ENCODE measurements at places on chromosomes 5 and 9.

DNA sequence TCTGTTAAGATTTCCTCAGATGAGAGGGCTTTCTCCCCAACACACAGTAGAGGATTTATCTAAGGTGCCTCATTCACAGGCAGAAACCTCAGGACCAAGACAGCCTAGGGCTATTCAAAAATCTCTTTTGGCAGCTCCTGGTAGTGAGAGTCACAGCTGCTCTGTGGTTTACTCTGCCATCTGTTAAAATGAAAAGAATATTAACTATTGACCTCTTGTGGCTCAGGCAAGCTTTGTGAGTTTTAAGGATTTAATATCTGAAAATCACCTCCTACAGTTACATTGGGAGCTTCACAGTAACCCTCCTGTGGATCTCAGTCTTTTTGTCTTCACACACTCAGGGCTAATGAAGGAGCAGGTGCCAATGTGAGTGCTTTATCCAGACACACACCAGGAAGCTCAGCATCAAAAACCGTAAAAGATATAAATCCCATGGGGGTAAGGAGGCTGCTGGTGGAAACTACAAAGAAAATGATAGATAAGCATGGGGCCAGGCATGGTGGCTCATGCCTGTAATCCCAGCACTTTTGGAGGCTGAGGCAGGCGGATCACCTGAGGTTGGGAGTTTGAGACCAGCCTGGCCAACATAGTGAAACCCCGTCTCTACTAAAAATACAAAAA is 29.7 kb downstream of the PPP1R2B start:
- no peak for DNase-seq

DNA sequence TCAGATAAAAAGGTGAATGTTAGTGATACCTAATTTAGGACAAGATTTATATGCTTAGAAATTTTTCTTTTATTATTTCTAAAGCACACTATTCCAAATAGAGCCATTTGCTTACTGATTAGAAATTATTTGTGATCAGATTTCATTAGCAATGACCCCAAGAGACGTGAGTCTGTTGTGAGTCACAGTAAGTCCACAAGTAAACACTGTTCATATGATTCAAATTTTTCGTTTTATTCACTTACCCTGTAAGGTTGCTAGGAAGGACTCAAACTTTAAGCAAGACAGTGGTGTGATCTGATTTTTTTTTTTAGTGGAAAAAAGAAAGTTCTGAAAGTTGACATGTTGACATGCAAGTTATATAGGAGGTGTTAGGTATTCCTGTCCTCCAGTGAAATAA is 1.2 kb downstream of the CARD6 start:
- no peak for DNase-seq

DNA sequence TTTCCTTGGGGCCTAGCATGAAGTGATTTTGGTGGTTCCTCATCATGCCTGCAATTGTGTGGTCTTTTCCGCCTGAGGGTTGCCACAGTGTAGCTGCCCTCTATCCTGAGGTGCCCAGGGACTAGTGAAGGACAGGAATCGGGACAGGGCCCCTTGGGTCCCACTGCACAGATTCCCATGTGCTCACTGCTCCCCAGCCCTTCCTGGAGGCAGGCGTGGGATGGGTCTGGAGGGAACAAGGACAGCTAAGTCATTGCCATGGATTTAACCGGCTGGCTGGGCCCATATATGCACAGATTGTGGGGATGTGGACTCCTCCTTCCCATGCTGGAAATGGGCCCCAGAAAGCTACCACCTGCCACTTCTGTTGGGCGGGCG is 122.3 kb upstream of the PITX1 start:
- no peak for DNase-seq

DNA sequence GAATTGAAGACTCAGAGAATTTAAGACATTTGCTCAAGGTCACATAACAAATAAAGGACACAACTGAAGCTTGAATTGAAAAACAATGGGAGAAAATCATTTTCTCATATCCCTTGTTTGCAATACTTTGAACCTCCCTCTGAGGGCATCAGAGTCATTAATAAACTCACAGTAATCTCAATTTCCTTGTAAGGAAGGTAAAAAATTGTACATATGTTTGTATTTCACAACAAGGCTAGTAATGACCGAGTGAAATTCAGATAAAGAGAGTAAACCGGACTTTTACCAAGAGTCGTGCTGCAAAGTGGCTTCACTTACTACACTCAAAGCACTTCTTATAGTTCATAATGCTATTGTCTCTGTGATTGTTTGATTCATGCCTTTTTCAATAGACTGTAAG is 665.0 kb downstream of the NR2F1-AS1 start:
- no peak for DNase-seq

DNA sequence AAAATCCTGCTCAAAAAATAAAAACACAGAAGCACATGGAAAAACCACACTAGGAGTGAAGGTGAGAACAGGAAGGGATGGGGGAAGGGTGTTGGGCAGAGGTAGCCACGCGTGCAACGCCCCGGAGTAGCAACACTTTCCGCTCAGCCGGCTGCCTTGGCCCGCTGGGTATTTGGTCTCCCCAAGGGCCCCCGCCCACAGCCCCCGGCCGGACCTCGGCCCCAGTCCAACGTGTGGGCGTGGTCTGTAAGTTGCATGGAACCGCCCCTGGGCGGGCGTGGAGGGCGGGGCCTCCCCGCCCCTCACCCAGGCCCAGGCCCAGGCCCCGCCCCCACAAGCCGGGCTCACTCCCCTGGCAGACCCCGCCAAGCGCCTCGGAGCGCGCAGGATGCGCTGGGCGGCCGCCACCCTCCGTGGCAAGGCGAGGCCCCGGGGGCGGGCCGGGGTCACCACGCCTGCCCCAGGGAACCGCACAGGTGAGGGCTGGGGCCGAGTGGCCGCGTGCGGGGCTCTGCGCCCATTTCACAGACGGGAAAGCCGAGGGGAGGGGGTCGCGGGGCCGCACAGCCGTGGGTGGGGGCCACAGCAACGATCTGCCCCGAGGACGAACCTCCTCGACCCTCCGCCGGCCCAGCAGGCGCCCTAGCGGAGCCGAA is at the start of gene SUSD3:
TSS of gene SUSD3 (plus strand) at position 347 of the 656 bp plus-strand sequence. CDS start at position 389, 42 bp downstream.
- DNase-seq = peak; percentile 67

- no peak for DNase-seq
These were observed 480.0 kb downstream of the NR2F1-AS1 start for GRCh38 chr5:93100976-93101375.

- no peak for DNase-seq
These were observed 153.0 kb upstream of the FTMT start for GRCh38 chr5:121698690-121699089.

GRCh38 chr5:157323107-157323706 is 57.3 kb downstream of the CYFIP2 start:
- DNase-seq = no peak

DNA sequence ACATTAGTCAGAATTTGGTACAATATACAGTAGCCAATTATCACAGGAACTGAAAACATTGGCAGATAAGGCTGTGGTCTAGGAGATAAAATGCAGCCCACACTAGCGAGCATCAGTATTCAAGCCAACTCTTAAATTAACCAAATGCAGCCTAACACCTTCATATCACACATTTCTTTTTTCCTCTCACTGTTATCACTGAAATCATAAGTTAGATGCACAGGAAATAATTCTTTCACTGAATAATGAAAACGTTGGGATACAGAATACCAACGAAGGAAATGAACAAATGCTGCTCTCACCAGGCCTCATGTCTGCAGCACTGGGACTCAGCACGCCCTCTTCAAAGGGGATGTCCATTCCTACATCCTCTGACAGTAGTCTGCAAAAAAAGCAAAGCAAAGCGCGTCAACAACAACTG is 109.1 kb upstream of the PCA3 start:
- no peak for DNase-seq

DNA sequence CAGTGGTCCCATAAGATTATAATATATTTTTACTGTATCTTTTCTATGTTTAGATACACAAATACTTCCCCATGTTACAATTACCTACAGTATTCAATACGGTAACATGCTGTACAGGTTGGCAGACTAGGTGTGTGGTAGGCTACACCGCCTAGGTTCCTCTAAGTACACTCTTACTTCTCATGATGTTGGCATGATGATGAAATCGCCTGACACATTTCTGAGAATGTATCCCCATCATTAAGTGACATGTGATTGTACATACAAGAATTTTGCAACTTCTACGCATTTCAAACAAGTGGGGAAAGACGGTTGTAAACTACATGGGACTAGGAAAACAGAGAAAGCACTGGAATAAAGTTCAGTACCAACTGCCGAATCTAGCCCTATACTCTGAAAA is 53.3 kb downstream of the SETX start:
- no peak for DNase-seq

- DNase-seq = no peak
These were observed 43.2 kb downstream of the ESM1 start for GRCh38 chr5:54942064-54942778.

GRCh38 chr9:118281772-118282171 is 577.6 kb downstream of the TLR4 start:
- no peak for DNase-seq

DNA sequence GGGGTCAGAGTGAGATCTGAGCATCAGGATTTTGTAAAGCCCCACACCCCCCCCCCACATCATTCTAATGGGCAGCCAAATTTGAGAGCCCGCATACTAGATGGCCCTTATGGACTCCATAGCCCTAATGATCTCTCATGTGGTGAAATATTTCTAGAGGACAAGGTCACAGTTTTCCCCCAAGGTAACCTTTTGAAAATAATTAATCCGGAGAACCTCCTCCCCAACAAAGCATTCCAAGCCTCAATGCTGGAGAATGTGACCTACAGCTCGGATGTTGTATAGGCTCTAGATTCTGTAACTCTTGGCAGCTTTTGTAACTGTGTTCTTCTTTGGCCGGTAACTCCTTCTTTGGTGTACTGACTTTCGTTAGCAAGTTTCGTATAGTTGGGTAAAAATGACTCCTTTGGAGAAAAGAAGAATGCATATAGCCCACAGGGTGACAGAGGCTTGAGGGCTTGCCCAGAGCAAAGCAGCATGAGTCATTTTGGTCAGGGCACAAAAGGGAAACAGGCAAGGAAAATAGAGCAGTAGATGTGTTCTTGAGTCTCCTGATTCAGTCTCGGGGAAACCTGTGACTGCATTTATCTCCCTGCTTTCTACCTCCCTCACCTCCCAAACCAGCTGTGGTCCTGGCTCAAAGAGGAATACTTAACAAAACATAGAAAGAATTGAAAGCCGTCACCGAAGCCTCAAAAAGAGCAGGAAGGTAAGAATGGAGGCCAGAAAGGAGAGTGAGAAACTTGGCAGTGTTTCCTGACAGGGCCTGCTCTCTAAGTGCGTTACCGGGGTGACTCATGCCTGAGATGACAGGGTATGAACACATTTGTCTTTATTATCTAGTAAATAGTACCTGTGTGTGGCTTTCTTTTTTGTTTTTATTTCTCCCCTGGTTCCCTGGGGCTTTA is 6.6 kb upstream of the XPA start:
- DNase-seq = no peak

DNA sequence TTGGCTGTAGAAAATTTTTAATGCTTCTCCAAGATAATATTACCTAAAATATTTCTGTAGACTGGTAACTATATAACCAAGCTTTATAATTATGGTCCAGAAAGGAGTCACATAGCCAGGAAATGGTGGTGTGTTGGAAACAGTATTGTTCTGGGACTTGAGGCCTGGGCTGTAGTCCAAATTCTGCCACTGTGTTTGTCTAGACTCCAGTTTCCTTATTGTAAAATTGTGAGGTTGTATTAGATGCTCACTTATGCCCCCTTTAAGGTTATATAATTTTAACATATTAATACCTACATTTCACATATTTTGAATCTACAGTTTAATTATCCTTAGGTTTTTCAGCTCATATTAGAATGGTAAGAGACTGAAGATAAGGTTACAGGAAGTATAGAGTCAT is 42.4 kb downstream of the STX17 start:
- DNase-seq = no peak

DNA sequence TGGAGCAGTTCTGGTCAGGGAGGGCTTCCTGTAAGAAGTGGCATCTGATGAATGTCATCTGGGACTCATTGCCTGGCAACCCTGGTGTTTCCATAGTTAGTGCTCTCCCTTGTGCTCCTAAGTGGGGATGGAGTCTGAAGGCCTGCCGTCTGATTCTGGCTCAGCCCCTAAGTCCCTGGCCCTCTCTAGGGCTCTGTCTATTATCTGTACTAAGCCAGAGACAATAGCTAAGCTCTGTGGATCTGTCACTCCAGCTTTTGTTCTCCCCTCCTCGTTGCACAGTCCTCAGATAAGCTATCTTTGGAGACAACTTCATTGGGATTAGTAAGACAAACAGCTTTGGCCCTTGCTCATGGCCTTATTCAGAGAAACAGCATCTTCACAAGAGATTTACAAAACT is 30.6 kb upstream of the TTC1 start:
- no peak for DNase-seq

GRCh38 chr5:28548856-28549255 is 1510.5 kb upstream of the CDH9 start:
- no peak for DNase-seq

- no peak for DNase-seq
These were observed 539.1 kb downstream of the CDK5RAP2 start for GRCh38 chr9:120040896-120041295.

DNA sequence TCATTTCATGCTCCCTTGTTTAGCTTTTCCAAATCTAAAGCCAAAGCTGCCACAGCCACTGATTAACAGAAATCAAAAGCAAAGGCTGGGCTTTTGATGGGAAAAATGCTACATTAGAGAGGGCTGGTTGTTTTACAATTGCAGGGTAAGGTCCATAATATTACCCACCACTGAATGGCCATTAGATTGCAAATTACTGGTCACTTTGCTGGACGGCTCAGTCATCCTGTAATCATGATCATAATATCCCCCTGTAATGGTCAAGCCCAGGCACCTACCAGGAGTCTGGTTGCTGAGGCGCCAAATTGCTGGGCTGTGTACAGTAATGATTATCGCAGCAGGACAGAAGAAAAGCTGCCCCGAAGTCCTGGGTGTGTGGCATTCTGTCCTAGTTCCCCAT is 286.5 kb downstream of the ZSWIM6 start:
- no peak for DNase-seq

- DNase-seq = no peak
These were observed 34.0 kb upstream of the GRAMD2B start for GRCh38 chr5:126389179-126389578.

GRCh38 chr5:88486431-88486830 is 217.8 kb upstream of the TMEM161B start:
- no peak for DNase-seq

DNA sequence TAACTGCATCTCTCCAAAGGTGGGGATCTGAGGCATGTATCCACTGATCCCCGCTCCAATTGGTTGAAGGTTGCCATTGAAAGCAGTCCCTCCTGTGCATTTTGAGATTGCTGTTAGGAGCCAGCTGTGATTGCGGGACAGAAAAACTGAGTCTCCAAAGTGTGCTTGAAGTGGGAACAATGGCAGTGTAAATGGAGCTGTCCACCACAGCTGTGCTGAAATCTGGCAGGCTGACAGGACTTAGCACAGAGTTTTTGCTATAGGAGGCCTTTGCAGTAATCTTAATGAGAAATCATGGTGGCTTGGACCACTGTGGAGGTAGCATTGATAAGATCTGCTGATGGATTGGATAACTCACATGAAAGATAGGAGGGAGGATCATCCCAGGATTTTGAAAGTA is 3.3 kb downstream of the RNF20 start:
- DNase-seq = no peak

All from activated gamma-delta T cell treated with Interleukin-2 at 50 U/mL for 16 hours (primary cell).